ENCODE measurements at places on chromosomes 4 and X. TPM values are rescaled to one million over a fixed set of nuclear protein-coding genes. Genes with fewer than 3 reads are reported as not detected.

- DNase-seq, result no peak
Measured at GRCh38 chrX:129000018-129000417, 523.3 kb downstream of the SMARCA1 start.

DNA sequence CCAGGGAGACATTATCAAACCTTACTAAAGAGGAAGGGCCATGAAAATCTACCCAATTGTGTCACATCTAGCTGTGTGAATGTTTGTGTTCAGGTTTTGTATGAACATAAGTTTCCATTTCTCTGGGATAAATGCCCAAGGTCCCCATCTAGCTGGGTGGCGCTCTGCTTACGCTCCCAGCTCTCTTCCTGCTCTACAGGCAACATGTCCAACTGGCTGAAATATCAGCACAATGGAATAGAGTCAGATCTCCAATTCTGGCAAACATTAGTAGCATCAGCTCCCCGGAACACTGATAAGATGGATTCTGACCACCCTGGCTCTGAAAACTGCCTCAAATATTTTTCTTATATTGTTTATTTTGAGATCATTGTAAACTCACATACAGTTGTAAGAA, 74.8 kb downstream of the IRF2 start:
- DNase-seq, result no peak

- DNase-seq, result no peak
Measured at GRCh38 chrX:129760155-129760554, 19.6 kb upstream of the SASH3 start.

ETDA gene
- total RNA-seq, result not detected

- no peak for DNase-seq
Measured at GRCh38 chr4:84622959-84623358, 40.0 kb downstream of the CDS1 start.

NALF2 gene
- 16.1 TPM for total RNA-seq

DNA sequence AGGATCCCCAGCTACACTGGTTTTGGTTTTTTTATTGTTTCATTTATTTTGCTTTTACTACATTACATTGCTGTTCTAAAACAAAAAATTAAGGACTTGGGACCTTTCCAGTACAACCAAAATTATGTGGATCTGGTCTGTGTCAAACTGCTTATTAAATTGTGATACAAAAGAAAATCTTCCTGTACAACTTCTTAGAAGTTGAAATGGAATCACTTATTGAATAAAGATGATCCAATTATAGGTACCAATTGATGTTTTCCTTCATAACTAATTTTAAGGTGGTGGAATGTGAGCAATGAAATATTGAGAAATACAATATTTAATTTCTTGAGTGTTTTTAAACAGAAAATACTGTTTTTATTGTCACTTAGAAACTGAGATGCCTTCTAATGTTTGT, 67.3 kb downstream of the C4orf46 start:
- DNase-seq, result no peak

- no peak for DNase-seq
Measured at GRCh38 chr4:91113130-91113706, 986.0 kb downstream of the CCSER1 start.

All from H1 (cell line).